Ovary (tissue), 10 donors: ENCODE measurements at places on chromosomes 1 and 21. TPM values are rescaled to one million over a fixed set of nuclear protein-coding genes. Genes with fewer than 3 reads are reported as not detected.

TMPRSS15 gene
- polyA plus RNA-seq, result not detected

CSF1 gene
- polyA plus RNA-seq, result 13.1 TPM

CYP4B1 gene
- 0.38 TPM for polyA plus RNA-seq

PMVK gene
- polyA plus RNA-seq, result 30.6 TPM

ESPN gene
- polyA plus RNA-seq, result 0.11 TPM

KRTAP12-2 gene
- polyA plus RNA-seq, result not detected

TRIM17 gene
- polyA plus RNA-seq, result 1.4 TPM

FCN3 gene
- 6.5 TPM for polyA plus RNA-seq

AQP10 gene
- not detected for polyA plus RNA-seq

TRAF3IP3 gene
- 1.2 TPM for polyA plus RNA-seq

MXRA8 gene
- polyA plus RNA-seq, result 40.3 TPM

NIPAL3 gene
- 18.3 TPM for polyA plus RNA-seq

ZNF692 gene
- polyA plus RNA-seq, result 47.4 TPM

PDE9A gene
- 8.0 TPM for polyA plus RNA-seq

C1orf141 gene
- polyA plus RNA-seq, result 0.48 TPM

CHI3L2 gene
- 1.4 TPM for polyA plus RNA-seq

KCNJ15 gene
- 0.63 TPM for polyA plus RNA-seq

EIF3I gene
- polyA plus RNA-seq, result 272 TPM

COG2 gene
- 29.5 TPM for polyA plus RNA-seq
